Left cardiac atrium (tissue), 4 donors: ENCODE measurements at places on chromosomes 5 and 9. TPM values are rescaled to one million over a fixed set of nuclear protein-coding genes. Genes with fewer than 3 reads are reported as not detected.

DNA sequence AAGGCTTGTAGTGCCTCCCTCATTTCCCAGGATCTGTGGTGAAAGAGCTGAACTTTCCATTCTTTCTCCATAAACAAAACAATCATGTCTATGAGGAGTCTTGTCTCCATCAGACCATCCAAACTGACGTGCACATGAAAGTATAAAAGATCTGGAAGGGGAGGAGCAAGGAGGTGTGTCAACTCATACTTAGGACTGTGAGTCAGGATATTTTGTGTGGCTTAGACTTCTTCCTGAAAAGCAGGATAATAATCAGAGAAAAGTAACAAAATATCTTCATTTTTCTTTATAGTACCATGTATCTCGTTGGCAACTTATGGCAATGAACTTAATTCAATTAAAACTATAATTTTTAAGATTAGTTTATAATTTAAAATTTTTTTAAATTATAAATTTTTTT is 96.0 kb upstream of the PRRC1 start:
- DNase-seq, result no peak

DNA sequence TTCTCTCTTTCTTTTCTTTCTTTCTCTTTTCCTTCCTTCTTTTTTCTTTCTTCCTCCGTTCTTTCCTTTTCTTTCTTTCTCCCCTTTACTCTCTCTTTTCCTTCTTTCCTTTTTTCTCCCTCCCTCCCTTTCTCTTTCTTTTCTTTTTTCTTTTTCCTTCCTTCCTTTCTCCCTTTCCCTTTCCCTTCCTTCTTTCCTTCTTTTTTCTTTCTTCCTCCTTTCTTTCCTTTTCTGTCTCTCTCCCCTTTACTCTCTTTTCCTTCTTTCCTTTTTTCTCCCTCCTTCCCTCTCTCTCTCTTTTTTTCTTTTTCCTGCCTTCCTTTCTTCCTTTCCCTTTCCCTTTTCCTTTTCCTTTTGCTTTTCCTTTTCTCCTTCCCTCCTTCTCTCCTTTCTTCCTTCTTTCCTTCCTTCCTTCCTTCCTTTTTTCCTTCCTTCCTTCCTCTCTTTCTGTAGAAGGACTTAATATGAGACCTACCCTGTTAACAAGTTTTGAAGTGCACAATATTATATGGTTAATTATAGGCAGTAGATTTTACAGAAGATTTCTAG is 142.7 kb upstream of the CD180 start:
- no peak for DNase-seq

OR1Q1 gene
- total RNA-seq, result not detected

- no peak for DNase-seq
Measured at GRCh38 chr9:94586814-94587213, 6.8 kb downstream of the FBP2 start.

STKLD1 gene
- total RNA-seq, result 1.1 TPM

CDC14B gene
- total RNA-seq, result 15.1 TPM

GABBR2 gene
- total RNA-seq, result not detected
